ENCODE measurements at places on chromosomes 4 and X. TPM values are rescaled to one million over a fixed set of nuclear protein-coding genes. Genes with fewer than 3 reads are reported as not detected.

DNA sequence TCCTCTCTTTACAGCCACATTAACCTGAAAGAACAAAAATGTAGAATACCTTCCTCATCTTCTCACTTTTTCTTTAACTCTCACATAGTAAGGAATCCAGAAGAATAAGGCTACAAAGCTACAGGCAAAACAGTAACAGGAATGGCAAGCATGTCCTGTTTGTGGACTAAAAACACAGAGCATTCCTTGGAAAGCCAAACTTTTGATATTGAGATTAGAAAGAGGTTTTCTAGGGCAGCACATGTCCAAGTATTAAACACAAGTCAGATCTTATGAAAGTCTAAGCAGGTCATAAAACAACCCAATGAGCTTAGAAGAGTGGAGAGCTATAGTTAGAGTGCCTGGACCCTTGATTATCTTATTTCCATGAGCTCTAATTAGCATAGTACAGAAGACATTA is 58.2 kb upstream of the FAM9C start:
- DNase-seq, result no peak

GRCh38 chrX:154714925-154715324 is 36.0 kb downstream of the GAB3 start:
- DNase-seq, result no peak

GRCh38 chr4:176290520-176290919 is 21.5 kb upstream of the ASB5 start:
- DNase-seq, result no peak

GRCh38 chrX:31497086-31497485 is 425.2 kb upstream of the FTHL17 start:
- no peak for DNase-seq

DNA sequence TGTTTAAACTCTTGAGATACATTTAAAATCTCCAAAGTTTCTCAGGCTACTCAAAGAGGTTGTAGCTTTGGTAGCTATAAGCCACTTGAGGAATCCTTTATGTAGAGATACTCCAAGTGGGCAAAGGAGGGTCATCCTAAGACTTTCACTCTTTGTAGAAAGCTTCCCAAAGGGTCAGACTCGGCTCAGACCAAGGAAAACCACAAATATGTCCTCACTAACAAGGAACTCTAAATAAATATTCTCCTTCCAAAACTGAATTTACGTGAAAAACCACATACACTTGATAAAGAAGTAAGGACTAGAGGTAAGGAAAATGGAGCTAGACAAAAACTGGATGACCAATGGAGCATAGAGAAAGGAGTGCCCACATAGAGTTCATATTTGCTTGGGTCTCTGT is 41.7 kb upstream of the DDX60 start:
- no peak for DNase-seq

DNA sequence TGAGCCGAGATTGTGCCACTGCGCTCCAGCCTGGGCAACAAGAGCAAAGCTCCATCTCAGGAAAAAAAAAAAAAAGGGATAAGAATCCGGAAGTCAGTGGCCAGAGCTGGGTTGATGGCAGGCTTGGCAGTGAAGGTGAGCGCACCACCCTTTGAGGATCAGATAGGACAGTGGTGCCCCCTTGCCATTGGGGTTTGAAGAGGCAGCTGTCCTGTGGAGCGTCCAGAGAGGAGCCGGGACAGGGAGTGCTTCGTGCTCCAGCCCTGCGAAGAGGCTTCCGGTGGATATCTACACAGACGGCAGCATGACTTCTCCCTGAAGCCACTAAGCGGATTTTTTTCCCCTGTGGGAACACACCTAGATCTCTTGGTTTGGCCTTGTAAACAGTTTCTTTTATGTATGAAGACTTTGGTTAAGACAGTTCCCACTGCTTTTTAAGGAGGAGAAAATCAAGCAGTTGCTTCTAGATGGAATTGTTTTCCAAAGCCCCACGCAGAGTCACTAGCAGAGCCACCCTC is 6.5 kb downstream of the TBC1D14 start:
- no peak for DNase-seq

The STATH gene
- not detected for total RNA-seq

DNA sequence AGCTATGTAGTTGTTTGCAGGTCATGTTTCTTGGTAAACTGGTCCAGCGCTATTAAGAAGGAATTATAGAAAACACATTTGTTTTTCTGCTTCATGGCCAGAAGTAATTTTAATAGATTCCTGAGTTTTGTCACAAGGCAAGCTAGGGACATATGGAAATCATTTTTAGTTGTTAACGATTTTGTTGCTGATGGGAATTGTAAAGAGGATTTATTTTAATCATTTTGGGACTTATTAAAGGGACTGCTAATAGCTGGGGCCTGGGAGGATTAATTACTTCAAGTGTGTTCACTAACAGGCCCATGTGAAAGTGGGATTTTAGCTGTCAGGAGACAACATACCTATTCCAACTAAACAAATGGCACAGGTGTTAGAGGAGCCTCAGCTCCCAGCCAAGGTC is 492.0 kb upstream of the ARX start:
- DNase-seq, result no peak

DNA sequence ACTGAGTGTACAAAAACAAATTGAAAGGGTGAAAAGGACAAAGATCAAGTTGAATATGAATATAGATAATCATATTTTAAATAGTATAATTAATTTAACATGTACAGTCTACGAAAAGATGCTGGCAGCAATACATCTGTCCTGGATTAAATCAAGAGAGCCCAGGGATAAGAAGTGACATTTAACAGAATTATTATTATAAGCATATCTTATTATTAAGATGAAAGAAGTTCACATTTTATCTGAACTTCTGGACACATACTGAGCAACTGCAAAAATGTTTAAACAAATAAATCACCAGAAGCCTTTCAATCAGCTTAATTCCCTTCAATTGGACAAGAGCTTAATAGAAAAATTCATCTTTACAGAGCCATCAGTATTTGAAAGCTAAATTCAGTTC is 50.4 kb downstream of the SERTM2 start:
- DNase-seq, result no peak

GRCh38 chr4:157204634-157205244 is 15.8 kb upstream of the GRIA2 start:
- no peak for DNase-seq

GRCh38 chr4:3461515-3462291 is 1.4 kb upstream of the DOK7 start:
- peak; percentile 59 for DNase-seq

DNA sequence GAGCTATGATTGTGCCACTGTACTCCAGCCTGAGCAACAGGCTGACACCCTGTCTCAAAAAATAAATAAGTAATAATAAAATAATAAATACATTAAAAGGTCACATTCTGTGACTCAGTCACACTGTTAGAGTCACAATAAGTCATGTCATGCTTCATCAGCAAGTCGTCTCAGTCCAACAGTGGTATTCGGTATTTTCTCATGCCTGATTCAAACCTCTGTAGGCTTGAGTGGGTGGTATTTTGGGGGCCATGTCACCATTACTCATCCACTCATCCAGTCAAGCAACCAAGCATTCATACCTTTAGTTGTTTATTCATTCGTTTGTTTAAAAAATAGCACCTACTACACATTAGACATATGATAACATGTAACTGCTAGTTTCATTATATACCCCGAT is 46.9 kb downstream of the SUPT20HL2 start:
- no peak for DNase-seq

The TTC29 gene
- 0.45 TPM for total RNA-seq

- peak; percentile 94 for DNase-seq
These were observed at the start of gene EVC2 for GRCh38 chr4:5708449-5709206. Gene EVC2, minus strand, starts transcription at chr4:5708559. Its CDS starts 46 bp downstream, at chr4:5708513.

The PLAC8 gene
- total RNA-seq, result 1.2 TPM

- DNase-seq, result no peak
These were observed 1.4 kb downstream of the PALLD start for GRCh38 chr4:168498251-168498650.

The SLC9B1 gene
- 1.7 TPM for total RNA-seq

DNA sequence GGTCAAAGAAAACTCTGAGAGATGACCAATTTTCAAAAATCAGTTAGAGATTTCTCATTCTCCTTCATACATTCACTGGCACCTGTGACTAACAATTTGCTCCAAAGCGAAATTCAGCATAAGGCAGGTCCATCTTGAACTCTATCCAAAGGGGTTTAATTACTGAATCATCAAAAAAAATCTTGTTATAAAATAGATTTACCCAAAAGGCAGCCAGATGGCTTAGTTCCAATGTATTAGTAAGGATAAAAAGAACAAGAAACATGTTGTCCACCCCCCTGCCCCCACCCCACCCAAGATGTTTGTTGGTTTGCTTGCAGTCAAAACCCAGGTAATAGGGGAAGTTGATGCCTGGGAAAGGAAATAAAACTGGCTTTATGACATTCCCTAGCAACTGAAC is 200.3 kb downstream of the ANTXR2 start:
- DNase-seq, result no peak

DNA sequence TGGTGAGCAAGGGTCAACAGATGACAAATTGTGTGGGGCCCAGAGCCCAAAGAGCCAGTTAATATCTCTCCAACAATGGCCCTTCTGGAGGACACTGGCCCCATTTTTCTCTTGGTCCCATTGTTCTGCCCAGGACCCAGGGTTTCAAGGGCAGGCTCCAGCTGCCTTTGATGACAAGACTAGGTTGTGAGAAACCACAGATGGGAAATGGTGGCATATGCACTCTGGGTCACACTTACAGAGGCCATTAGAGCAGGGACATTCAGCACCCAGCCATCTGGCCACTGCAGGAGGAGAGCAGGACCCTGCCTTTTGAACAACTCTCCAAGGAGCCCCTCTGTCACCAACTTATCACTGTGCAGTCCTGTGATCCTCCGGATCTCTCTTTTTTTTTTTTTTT is 49.7 kb upstream of the KIAA1210 start:
- no peak for DNase-seq

The SLC49A3 gene
- total RNA-seq, result 15.7 TPM

DNA sequence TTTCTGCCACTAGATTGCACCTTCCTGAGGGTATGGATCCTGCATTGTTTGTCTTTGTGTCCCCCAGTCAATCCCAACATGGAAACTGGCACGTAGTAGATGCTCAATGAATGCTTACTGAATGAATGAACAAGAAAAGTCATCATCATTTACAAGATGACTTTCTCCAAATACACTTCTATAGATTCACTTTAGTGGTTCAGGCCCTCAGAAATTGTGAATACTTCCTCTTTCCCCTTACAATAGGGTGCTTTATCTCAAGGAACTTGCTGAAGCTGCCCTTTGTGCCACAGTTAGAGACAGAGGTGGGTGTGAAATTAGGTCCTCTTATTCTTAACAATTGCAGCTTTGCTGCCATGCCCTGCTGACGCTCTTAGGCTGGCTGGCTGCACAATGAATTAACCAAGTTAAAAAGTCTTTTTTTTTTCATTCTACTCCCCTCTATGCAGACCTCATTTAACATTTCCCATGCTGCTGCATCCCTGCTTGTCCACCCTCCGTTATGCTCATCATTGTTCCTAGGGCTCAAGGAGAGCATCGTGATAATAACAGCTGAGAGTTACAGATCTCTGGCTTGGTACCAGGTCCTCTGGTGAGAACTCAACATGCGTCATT is 108.0 kb upstream of the ZNF518B start:
- no peak for DNase-seq

The SMIM31 gene
- total RNA-seq, result not detected

DNA sequence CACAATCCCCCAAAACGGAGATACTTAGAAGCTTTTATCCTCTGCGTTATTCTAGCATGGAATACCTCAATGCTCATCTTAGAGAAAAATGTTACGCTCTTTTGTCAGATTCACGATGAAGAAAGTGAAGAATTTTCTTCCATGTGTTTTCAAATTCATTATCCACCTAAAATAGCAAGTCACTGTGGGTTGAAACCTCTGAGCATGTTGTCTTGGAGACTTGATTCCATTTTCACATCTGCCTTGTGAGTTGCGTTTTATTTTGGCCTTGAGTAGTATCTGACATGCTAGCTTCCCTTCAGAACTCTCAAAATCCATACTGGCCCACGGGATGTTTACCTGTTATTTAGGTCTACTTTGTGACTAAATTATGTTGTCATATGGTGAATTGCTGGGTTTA is 66.3 kb downstream of the C4orf46 start:
- DNase-seq, result no peak

- DNase-seq, result no peak
These were observed 831.9 kb downstream of the TRIML1 start for GRCh38 chr4:188971125-188971524.

DNA sequence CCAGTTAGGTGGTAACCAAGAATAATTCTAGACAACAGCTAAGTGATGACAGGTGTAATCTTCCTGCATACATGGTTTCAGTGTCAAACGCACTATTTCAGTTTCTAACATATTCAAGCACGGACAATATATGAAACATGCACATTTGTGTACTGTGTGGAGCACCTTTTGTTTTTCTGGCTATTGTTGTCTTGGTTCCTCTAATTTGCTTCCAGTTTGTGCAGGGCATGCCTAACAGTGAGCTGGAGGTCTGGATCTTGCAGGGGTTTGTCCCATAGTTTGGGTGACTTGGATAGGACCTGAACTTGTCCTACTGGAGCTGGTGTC is 70.5 kb upstream of the TBC1D9 start:
- DNase-seq, result no peak

DNA sequence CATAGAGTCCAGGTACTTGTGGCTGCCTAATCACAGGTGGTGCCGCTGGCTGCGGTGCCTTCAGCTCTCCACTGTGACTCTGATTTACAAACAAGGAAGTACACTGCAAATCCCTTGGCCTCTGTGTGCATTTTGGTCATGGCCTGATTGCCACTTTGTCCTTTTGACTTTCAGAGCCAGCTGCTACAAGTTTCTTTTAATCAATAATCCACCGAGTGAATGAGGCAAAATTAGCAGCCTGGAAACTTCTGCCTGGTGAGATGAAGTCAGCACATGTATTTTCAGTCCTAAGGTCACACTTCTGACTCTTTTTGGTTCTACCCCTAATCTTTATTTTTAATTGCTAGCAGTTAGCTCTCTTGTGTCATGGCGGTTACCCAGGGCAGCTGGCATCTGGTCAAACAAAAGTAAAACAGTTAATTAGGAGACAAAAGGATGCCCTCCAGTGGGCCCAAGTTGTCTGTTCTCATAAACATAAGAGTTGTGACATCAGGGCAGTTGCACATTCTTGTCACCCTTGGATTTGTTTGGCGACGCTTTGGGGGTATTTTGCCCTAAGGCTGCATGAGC is 62.3 kb upstream of the LNX1 start:
- DNase-seq, result no peak

The DGKK gene
- total RNA-seq, result not detected

- DNase-seq, result no peak
These were observed 47.5 kb downstream of the SLITRK2 start for GRCh38 chrX:145865082-145865481.

The PPEF1 gene
- total RNA-seq, result 1.0 TPM

- DNase-seq, result no peak
These were observed 28.3 kb downstream of the TXLNG start for GRCh38 chrX:16814597-16814996.

- no peak for DNase-seq
These were observed 53.6 kb downstream of the ETNPPL start for GRCh38 chr4:108709234-108709633.

GRCh38 chr4:8336412-8337075 is 67.0 kb downstream of the HTRA3 start:
- DNase-seq, result no peak

GRCh38 chrX:152137771-152138387 is 498 bp downstream of the MAGEA10 start:
- DNase-seq, result no peak

Measured in right cardiac atrium (tissue), 5 donors.